ENCODE measurements at places on chromosomes 2 and 18.

DNA sequence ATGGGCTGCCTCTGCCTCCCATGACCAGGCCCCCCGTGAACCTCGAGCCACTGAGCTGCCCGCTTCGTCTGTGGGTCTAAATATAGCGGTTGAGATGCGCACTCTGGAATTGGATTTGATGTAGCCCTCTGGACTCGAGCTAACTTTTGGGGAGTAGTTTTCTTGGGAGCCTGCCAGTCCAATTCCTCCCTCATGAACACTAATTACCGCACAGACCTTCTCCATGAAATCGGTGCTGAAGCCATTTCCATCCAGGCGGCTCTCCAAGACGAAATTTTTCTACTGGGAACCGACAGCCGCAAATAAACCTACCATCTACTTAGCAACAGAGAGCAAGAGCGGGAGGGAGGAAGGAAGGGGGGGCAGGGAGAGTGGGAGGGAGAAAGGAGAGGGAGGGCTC is 63.6 kb downstream of the CELF4 start:
- DNase-seq = no peak

DNA sequence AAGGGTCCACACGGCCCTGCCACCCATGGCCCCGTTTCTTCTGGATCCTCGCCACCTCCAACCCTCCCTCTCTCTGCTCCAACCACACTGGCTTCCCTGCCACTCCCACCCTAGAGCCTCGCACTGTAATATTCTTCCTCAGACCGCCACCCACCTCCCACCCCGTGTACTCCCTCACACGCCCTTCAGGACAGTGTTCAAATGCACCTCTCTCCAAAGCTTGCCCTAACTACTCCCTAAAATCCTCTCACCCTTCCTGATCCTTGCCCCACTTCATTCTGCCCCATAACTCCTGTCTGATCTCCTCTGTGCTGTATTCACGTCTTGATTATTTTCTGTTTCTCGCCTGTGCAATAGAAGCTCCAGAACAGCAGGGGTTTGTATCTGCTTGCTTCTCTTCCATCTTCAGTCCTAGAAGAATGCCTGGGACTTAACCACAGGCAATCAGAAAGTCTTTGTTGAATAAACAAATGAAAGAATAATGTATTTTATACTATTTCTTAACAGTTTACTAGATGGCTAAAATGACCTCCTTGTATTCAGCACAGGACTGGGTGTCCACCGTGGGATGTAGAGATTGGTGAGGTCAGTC is 25.5 kb downstream of the EPB41L3 start:
- DNase-seq = no peak

GRCh38 chr18:63987743-63988142 is 17.9 kb downstream of the SERPINB8 start:
- DNase-seq = no peak

DNA sequence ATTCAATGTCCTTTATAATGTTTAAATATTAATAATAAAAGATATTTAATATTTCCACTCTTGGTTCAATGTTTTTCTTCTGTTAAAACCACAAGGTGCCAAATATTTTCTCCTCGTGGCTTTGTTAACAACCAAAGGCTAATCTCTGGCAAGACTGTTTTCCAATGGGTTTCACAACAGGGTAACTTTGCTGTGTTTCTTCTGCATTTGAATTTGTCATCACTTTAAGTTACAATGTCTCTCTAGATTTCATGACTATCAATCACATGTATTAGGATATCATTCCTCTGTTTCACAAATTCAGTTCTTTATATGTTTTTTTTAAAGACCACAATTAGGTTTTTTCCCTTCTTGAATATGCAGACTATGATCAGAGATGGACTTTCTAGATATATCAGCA is 469.8 kb upstream of the ACVR2A start:
- DNase-seq = no peak

DNA sequence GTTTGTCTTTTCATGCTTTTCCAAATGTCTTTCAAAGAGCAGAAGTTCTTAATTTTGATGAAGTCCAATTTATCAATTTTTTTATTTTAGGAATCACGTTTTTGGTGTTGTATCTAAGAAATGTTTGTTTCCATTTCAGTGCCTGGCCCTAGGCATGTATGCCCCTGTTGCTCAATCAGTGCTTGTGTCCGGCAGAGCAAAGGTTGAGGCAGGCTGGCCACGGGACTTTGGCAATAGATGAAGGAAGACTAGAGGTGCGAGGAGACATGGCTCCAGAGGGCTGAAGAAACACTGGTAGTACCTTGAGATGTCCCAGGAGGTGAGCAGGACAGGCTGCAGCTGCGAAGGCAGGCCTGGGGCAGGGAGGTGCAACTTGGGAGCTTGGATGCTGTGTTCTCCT is 10.1 kb upstream of the B3GNT7 start:
- no peak for DNase-seq

DNA sequence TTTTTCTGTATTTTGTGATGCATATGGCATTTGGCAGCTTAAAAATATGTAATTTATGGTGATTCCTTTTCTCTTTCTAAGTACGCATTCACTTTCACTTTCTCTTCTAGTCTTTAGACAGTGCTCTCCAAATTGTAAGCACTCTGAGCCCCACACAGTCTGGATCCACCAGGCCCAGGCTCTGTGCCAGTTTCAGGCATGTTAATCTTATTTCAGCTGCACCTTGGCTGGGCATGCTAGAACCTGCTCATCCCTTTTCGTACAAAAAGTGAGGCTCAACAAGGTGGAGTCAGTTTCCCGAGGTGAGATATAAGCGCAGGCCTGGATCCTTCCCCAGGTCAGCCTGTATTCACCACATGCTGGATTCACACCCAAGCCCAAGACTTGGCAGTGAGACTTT is 203.9 kb downstream of the MTX2 start:
- peak; percentile 70 for DNase-seq

DNA sequence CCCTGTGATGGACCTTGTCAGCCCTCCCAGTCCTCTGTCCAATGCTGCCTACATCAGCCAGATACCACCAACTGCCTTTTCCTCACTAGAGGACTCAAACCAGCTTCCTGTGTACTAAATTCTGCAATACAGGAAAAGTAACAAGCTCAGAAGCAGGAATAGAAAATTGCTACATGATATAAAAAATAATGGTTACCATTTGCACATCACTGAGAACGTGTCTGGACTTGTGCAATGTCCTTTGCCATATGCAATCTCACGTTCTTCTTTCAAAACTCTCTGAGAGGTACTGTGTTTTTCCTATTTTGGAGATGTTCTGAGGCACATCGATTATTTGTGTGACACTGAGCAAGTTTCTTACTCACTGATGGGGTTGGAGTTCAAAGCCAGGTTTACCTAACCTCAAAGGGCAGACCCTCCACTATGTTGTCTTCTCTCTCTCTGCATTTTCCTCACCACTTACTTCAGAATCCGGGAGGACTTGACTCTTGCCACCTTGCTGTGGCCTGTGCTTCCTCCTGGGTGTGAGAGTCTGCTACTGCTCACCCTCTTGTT is 12.1 kb downstream of the UPP2 start:
- no peak for DNase-seq

DNA sequence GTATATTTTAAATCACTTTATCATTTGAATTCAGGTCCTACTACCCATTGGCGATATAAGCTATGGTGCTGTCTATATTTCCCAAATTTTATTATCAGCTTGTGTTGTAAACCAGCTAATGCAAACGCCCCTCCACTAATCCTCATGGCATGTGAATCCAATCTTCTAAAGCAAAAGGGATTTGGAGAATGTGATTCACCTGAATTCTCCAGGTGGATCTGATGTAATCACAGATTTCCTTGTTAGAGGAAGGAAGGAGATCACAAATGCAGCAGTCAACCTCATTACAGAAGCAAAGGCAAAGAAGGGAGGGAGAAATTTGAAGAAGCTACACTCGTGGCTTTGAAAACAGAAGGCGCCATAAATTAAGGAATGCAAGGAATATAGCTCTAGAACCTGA is 431.1 kb upstream of the CDH19 start:
- DNase-seq = no peak

GRCh38 chr2:219029829-219030165 is 11.5 kb downstream of the CFAP65 start:
- DNase-seq = peak; percentile 81

DNA sequence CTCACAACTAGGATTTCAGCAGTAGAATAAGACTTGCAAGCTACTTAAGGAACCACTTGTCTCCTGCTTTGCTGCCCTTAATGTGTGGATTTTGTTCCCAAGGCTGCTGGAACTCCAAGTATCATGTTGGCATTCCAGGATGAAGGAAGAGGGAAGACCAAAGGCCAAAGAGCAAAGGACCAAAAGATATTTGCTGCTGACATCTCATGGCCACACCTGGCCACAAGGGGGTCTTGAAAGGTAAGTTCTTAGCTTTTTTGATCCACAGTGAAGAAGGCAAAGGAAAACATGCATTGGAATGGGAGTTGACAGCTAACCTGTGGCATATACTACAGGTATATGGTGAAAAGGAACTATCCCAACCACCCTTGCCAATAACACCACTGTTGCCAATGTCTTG is 3.9 kb upstream of the MATN3 start:
- DNase-seq = no peak

GRCh38 chr2:201984333-201984732 is 49.3 kb upstream of the FZD7 start:
- no peak for DNase-seq

DNA sequence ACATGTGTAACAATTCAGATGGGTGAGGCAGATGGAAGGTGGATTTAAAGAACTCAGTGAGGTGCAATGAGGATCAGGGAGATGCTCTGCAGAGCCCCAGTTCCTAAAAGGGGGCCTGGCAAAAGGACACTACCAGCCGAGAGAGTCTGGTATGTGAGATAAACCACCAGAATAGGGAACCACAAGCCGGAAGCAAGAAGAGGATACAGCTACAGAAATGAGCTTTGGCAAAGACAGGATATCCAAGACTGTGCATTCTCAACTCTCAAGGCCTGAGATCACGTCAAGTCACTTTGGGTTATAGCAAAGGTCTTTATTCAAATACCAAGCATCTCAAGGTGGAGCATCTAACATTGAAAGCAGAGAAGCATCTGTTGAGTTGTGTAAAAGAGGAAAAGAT is 293.5 kb downstream of the ARHGAP15 start:
- DNase-seq = no peak

DNA sequence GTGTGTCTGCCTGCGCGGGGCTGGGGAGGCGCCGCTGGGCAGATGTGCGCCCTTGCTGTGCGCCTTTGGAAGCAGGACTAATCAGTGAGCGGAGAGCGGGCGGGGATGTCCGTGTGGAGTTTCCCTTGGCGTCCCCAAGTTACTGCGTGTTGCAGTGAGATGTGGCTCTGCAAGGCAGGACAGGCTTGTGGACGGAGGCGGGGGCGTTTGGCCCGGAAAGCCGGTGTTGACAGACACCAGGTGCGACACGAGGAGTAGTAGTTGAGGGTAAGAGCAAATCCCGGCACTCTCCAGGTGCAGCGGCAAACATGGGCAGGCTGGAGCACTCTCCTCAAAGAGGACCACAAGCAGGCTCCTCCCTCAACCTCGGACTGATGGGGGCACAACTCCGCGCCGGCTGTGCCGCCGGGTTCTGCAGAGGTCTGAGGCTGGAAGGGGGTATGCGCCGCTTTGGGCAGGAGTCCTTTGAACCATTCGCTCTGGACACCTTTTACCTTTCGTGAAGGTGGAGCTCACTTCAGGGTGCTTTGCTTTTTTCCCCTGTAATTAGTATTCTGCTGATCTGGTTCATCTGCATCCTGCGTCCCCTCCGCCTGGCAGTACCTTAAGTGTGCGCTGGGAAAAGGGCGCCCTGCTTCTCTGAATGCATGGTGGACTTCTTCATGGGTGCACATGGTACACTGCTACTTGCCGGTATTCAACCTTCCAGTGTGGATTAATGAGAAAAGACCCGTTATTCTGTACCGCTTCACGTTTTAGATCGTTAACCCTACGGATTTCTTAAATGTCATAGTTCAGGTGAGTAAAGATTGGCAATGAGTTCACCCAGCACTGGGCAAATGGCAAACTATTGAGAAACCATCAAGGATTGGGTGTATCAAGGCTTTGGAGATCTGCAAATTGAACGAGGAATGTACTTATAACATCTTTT is 608 bp downstream of the CDH7 start:
- no peak for DNase-seq

DNA sequence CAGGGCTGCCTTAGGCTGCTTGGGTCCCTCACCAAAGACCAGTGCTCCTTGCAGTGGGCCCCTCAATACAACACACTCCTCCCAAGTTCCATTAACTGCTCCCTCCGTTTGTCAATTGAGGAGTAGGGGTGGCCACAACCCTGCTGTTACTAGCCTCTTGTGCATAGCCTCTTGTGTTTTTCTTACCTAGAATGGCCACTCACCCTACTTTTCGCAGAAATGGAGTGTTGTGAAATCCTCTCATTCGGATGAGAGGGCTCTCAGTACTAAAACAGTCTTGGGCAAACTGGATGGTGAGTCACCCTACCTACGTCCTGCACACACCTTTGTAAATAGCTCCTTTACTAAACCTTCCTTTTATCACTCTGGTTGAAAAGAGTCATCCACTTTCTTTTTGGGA is 253.9 kb downstream of the OSR1 start:
- DNase-seq = no peak

DNA sequence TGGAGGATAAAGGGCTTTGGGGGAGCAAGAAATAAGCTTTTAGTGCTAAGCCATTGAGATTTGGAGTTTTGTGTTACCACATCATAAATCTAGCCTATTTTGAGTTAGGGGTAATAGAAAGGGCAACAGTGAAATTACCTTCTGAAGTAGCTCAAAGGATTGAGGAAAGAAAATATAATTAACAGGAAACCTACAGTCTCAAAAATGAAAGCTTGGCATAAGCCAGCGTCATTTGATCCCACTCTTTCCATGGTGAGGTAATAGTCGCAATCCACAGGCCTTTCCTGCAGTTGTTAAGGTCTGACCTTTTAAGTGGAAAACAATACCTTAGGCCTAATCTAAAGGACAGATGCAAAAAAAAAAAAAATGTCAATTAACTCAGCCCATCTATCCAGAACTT is 182.7 kb downstream of the UXS1 start:
- no peak for DNase-seq

DNA sequence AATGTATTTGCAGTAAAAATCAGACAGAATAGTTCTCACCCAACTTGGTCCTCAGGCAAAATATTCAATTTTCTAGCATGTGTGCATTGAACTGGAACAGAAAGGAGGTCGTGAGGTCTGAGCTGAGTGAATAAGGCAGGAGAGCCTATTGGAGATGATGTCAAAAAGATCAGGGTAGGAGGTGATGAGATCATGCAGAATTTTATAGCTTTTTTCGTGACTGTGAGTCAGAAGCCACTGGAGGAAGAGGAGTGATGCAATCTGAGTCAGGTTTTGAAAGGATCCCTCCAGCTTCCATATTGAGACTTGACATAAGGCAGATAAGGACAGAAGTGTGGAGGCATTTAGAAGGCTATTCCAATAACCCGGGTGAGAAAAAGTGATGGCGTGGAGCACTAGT is 299.5 kb upstream of the SOX11 start:
- no peak for DNase-seq

GRCh38 chr2:11907190-11907589 is 160.8 kb downstream of the LPIN1 start:
- DNase-seq = no peak

GRCh38 chr2:156430980-156431358 is 5.2 kb upstream of the GPD2 start:
- DNase-seq = peak; percentile 61

DNA sequence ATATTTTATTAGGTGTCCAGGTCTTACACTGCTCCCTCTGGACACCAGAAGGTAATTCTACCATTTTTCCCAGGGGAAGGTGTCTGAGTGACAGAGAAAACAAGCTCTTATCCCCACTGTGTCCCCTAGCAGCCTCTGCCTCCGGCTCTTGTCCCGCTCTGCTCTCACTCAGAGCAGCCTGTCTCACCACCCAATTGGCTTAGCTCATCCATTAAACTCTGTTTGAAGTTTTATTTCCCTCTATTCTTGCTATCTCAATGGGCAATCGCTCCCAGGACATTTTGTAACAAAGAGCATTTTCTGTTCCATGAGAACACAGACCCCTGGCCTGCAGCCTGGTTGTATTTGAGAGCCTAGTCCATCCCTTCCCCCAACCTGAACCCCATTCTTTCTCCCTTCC is 90.6 kb upstream of the LDAH start:
- no peak for DNase-seq
